Activated T-cell treated with anti-CD3 and anti-CD28 coated beads for 1 hour (primary cell): ENCODE measurements at places on chromosomes 1 and 21.

DNA sequence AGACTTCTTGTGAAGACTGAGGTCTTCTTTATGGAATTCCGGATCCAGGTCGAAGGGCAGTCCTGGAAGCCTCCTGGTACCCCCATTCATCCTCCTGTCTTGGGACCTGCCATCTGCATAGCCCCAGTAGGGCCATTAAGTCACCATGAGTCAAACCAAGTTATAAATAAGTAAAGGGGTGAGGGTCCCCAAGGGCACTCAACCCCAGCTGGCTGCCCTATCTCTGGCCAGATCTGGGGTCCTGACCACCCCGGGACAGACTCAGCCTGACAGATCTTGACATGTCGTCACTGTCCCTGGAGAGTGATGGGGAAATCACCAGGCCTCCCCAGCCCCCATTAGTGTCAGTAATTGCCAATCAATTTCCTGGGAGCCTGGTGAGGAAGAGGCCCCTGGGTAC, 108.7 kb downstream of the EPHB2 start:
- DNase-seq = no peak

GRCh38 chr21:44814498-44815023, 3.3 kb downstream of the SUMO3 start:
- DNase-seq = no peak

DNA sequence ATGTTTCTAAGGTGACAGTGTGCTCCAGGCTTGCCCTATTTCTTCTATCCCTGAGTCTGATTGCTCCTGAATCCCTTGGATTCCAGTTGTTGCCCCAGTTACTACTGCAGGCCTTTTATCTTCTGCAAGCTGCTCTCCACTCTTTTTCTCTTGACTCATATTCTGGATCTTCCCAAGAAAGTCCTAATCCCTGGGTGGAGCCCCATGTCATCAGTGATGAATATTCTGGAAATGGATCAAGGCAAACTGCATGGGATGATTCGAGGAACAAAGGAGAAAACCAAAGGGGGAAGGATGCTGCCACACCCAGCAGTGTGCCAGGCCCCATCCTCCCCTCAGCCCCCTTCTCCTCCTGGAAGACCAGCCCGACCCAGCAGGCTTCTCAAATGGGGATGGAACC, 63.3 kb upstream of the ATP2B4 start:
- DNase-seq = no peak

- no peak for DNase-seq
Observed at GRCh38 chr21:27062443-27062842, 95.6 kb upstream of the ADAMTS5 start.

DNA sequence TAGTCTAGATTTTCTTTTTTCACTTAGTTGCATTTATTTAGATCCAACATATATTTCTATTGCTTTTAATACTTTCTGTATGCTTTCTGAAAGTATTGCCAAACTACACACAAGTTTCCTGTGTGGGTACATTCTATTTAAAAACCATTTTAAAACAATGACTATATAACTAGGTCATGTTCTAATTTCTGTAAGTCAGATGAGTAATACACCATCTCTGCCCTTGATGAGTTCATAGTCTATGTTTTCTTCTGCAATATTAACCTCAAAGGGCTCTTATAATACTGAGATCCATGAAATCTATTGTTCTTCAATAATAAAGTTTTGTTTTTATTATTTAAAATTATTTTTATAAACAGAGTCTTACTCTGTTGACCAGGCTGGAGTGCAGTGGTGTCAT, 68.3 kb downstream of the RNASEL start:
- no peak for DNase-seq

GRCh38 chr1:182357913-182358312, 33.7 kb downstream of the GLUL start:
- DNase-seq = no peak

GRCh38 chr1:208084220-208084619, 160.0 kb downstream of the PLXNA2 start:
- DNase-seq = no peak

- DNase-seq = peak; percentile 10
Observed at GRCh38 chr1:207962716-207963426, 51.9 kb upstream of the CD34 start.

- no peak for DNase-seq
Observed at GRCh38 chr1:214542275-214543199, 8.9 kb downstream of the PTPN14 start.

DNA sequence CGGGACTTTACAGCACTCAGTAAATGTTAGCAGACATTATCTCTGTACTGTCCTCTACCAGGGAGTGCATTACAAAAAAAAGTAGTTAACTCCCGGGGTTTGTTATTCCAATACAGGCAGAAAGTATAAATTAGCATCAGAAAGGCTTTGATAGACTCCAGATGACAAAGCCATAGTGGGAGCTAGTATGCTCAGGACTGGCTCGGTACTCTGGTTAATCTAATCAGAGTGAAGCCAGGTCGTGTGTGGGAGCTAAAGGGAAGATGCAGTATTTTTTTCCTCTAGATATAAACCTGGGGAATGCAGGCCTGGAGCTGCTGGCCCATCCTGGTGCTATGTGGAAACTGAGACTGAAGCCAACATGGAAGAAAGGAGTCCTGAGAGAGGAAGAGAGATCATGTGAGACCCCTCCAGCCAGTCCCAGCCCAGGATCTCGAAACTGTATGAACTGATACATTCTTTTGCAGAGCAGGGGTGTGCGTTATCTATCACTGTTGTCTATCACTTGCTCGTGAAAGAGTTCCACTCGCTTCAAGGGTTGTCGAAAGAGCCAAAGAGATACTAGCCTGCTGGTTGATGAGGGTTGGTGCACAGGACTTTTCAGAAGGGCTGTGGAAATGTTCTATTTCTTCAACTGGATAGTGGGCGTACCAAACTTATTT, 125.8 kb downstream of the PLPP3 start:
- DNase-seq = no peak

DNA sequence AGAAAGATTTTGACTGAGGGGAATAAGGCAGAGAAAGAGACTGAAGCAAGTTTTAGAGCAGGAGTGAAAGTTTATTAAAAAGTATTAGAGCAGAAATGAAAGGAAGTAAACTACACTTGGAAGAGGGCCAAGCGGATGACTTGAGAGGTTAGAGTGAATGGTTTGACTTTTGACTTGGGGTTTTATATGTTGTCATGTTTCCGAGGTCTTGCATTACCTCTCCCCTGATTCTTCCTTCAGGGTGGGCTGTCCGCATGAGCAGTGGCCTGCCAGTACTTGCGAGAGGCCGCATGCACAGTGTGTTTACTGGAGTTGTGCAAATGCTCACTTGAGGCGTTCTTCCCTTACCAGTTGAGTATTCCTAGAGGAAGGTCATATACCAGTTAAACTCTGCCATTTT, 13.0 kb upstream of the DENND2D start:
- DNase-seq = no peak

DNA sequence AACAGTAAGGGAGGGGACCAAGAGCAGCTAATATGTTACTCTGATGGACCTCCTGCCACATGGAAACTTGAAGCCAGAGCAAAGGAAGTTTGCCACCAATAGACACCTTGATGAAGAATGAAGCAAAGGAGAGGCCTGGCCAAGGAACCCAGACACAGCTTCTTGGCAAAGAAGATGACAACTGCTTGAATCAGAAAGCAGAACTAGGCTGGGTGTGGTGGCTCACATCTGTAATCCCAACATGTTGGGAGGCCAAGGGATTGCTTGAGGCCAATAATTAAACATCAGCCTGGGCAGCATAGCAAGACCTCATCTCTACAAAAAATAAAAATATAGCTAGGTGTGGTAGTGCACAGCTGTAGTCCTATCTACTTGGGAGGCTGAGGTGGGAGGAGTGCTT, 31.7 kb upstream of the CAPZB start:
- no peak for DNase-seq

DNA sequence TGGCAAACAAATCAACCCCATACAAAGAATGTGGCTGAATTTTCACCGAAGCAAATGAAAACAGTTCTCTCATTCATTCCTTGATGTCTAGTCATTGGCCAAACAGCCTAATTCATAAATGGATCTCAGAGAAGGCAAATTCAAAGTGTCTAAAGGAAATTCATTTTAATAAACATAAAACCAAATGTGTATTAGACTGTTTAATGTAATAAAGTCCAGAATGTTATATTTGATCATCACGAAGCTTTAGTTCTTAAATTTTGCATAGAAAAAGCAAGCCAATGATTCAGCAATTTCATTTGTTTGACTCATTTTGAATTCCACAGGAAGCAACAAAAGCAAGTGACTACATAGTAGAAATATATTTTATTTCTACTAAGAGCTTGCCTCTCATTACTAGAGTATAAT, 379.2 kb upstream of the ADAMTS5 start:
- no peak for DNase-seq

- no peak for DNase-seq
Observed at GRCh38 chr1:248913933-248914332, 7.9 kb downstream of the PGBD2 start.

DNA sequence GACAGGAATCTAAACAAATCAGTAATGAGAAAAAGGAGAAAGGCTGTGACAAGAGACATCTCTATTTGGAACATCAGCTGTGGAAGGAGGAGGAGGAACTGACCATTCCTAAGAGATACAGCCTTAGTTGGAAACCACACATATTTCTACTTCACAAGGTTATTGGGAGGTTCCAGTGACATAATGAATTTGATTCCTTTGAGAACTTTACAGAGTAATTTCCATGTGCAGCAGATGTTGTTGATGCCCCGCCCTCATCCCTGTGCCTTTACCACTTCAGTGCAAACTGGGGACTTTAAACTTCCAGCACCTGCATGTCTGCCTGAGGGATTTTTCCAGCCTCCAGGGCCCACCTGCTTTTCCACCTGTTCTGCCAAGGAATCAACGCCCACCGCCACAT, 9.3 kb upstream of the ST6GALNAC5 start:
- no peak for DNase-seq

- no peak for DNase-seq
Observed at GRCh38 chr1:232629250-232630046, 485 bp downstream of the SIPA1L2 start.

- no peak for DNase-seq
Observed at GRCh38 chr1:229689904-229690303, 63.9 kb downstream of the URB2 start.

DNA sequence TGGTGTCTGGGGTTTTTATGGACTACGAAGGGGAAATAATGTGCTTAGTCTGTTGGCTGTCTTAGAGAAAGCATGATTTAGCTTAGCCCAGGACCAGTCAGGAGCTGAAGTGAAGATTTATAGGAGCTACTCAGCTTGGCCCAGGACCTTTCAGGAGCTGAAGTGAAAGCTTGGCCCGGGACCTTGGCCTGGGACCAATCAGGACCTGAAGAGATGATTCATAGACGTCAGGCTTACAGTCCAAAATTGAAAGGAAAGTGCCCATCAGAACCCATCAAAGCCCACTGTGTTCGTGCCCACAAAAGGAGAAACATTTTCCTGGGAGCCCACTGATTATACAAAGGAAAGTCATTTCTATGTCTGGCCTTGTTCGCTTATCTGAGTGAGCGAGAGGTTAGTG, 35.6 kb downstream of the MSTO1 start:
- no peak for DNase-seq

GRCh38 chr1:103208844-103209243, 100.5 kb upstream of the COL11A1 start:
- DNase-seq = no peak

DNA sequence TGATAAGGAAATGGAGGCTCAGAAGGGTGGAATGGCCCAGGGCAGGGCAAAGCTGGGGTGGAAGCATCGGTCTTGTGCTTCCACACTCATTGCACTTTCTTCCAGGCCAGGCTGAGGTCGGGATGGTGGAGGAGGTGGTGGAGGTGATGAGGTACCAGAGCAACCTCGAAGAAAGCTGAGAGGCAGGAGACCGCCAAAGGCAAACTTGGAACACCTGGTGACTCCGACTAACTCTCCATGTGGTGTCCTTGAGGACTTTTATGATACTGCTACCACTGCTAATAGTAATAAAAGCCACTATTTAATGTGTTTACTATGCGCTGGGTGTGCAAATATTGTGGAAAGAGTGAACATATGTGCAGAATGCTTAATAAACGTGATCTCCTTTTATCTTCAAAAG, 16.9 kb upstream of the BTG2 start:
- no peak for DNase-seq

GRCh38 chr1:194829492-194829891, 1643.1 kb upstream of the B3GALT2 start:
- DNase-seq = no peak

GRCh38 chr1:206949208-206949607, 2.9 kb upstream of the PIGR start:
- no peak for DNase-seq

- DNase-seq = no peak
Observed at GRCh38 chr1:225597926-225598575, 54.9 kb downstream of the ENAH start.
